Activated CD4-positive, alpha-beta memory T cell treated with anti-CD3 and anti-CD28 coated beads, Interleukin-2, amount 10 ng/mL, durations not matched to agents 7 days and 5 days (primary cell): ENCODE measurements at places on chromosomes 7 and 10. TPM values are rescaled to one million over a fixed set of nuclear protein-coding genes. Genes with fewer than 3 reads are reported as not detected.

DNA sequence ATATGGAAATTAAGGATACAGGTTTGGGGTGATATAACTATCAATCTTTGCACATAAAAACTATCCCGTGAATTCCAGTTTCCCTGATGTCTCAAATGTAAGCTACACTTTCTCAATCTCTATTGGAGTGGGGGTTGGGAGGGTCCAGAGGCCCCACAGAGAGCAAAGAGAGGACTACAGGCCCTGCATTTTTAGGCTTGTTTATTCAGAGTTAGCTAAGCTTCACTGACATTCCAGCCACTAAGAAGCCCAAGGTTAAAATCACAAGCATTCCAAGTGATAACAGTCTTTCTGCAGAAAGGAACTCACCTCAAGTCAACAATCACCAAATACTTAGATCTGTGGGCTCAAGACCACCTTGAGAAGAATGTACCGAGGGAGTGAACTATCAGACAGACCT, 31.6 kb upstream of the LAMB1 start:
- no peaks in the 10 kb centered on the region for H3K4me1 ChIP-seq
- H3K27ac ChIP-seq: no peak overlapping the region
- H3K36me3 ChIP-seq: no peaks in the 10 kb centered on the region
- H3K4me3 ChIP-seq: no peak overlapping the region
- DNase-seq: no peak

GRCh38 chr7:85160223-85160622, 26.6 kb downstream of the SEMA3D start:
- no peak overlapping the region for H3K27ac ChIP-seq
- no peak for DNase-seq
- H3K27me3 ChIP-seq: no peaks in the 10 kb centered on the region
- H3K36me3 ChIP-seq: no peaks in the 10 kb centered on the region

GRCh38 chr7:17497136-17497535, 198.7 kb downstream of the AHR start:
- no peak overlapping the region for H3K4me3 ChIP-seq
- H3K27me3 ChIP-seq: peaks cover 3% of the 10 kb centered on the region
- H3K36me3 ChIP-seq: no peaks in the 10 kb centered on the region
- no peak overlapping the region for H3K27ac ChIP-seq

Gene CASD1
- 13.0 TPM for total RNA-seq

GRCh38 chr10:28823501-28824075, 146.3 kb downstream of the BAMBI start:
- H3K27me3 ChIP-seq: no peaks in the 10 kb centered on the region
- no peak overlapping the region for H3K4me3 ChIP-seq
- H3K36me3 ChIP-seq: no peaks in the 10 kb centered on the region
- no peak for DNase-seq
- H3K4me1 ChIP-seq: no peaks in the 10 kb centered on the region

DNA sequence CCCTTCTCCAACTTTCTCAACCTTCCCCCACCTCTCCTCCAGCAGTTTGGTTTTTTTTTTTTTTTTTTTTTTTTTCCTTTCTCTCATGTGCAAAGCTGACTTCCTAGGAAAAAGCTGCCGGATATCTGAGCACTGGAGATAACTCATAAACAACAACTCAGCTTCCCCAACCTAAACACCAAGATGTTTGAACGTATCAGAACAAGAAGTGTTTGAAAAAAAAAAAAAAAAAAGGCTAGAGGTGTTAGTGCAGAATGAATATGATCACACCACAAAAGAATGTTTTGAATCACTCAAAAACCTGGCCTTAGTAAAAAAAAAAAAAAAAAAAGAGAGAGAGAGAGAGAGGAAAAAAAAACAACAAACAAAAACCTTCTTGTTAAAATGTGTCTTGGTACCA, 11.2 kb downstream of the GATA3 start:
- H3K27me3 ChIP-seq: no peaks in the 10 kb centered on the region
- DNase-seq: no peak
- peaks cover 96% of the 10 kb centered on the region for H3K4me1 ChIP-seq
- peak overlapping the region; percentile 68 for H3K4me3 ChIP-seq

- H3K27ac ChIP-seq: no peak overlapping the region
- no peaks in the 10 kb centered on the region for H3K27me3 ChIP-seq
- no peak overlapping the region for H3K4me3 ChIP-seq
- H3K4me1 ChIP-seq: no peaks in the 10 kb centered on the region
Observed at GRCh38 chr7:16743236-16743635, 10.3 kb upstream of the TSPAN13 start.

DNA sequence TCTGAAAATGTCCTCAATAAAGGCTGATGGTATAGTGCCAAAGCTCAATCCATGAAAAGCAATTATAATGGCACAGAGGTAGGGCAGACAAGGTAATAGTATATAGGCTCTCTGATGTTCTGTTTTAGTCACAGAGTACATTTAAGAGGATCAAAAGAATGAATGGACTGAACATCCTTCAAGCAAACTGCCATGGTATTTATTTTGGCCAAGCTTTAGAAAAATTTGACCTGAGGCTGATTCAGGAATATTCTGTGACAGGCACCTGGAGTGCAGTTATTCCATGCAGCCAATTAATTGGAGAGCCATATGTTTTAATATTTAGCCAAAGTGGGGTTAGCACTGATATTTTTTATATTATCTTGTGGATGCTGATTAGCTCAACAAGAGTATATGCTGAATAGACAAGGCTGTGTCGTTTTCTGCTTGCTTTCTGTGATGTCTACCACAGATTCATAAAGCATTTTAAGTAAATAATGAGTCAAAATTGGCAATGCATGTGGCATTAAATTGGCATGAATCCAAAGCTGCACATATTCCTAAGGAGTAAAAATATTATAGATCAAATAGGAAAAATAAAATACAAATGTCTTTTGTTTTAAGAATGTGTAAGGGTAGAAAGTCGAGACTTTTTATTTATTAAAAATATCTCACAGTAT, 177.4 kb downstream of the PCLO start:
- no peak overlapping the region for H3K4me3 ChIP-seq
- H3K4me1 ChIP-seq: no peaks in the 10 kb centered on the region
- DNase-seq: no peak
- H3K27me3 ChIP-seq: no peaks in the 10 kb centered on the region
- no peak overlapping the region for H3K27ac ChIP-seq

- no peak for DNase-seq
- no peaks in the 10 kb centered on the region for H3K4me1 ChIP-seq
- peaks cover 48% of the 10 kb centered on the region for H3K27me3 ChIP-seq
- no peak overlapping the region for H3K4me3 ChIP-seq
Observed at GRCh38 chr7:108421720-108422331, 34.4 kb downstream of the NRCAM start.

Gene FAM149B1
- 15.7 TPM for total RNA-seq

Gene MUC12
- total RNA-seq: 0.50 TPM

Gene AKR1C1
- total RNA-seq: 0.85 TPM

DNA sequence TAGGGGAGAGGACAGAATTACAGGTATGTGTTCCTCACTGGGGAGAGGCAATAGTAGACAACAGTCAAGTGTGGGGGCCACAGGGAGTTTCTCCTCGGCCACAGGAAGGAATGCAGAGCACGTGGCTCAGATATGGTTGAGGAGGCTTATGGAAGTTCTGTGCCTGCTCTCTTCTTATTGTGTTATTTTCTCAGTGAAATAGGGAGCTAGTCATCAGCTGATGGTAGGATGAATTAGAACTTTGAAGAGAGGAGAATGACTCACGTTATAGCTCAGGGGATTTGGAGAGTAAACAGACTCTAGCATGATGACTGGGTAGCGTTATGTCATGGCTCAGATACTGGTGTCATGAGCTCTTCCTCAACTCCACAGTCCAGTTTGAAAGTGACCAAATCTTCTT, 308.3 kb upstream of the IGFBP3 start:
- H3K4me1 ChIP-seq: no peaks in the 10 kb centered on the region
- H3K36me3 ChIP-seq: no peaks in the 10 kb centered on the region
- H3K4me3 ChIP-seq: no peak overlapping the region
- DNase-seq: no peak
- H3K27ac ChIP-seq: no peak overlapping the region

- no peak for DNase-seq
- H3K27ac ChIP-seq: peak overlapping the region; percentile 54
- H3K4me3 ChIP-seq: no peak overlapping the region
- peaks cover 48% of the 10 kb centered on the region for H3K4me1 ChIP-seq
- H3K36me3 ChIP-seq: peaks cover 19% of the 10 kb centered on the region
Observed at GRCh38 chr10:6292741-6293151, 90.0 kb downstream of the PFKFB3 start.

DNA sequence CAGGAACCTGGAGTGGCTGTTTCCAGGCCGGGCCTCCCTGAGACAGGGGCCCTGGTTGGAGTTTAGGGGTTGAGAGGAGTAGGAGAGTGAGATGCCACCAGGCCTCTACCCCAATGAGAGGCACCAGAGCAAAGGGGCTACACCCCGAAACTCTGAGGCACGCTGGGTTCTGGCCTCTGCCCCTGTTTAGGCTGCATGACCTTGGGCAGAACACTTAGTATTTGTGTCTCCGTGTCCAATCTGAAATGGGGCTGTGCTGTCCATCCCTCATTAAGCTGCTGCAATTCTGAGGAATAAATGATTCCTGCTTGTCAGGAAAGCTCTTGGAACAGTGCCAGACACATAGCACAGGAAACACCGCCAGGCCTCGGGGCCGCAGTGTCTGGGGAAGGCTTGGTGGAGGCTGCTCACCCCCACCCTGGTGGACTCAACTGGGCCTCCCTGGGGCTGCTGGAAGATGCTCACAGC, 40.5 kb upstream of the SAMD8 start:
- no peak overlapping the region for H3K4me3 ChIP-seq
- H3K36me3 ChIP-seq: no peaks in the 10 kb centered on the region
- no peaks in the 10 kb centered on the region for H3K27me3 ChIP-seq
- no peak overlapping the region for H3K27ac ChIP-seq

Gene ITGA8
- total RNA-seq: not detected

- no peak overlapping the region for H3K27ac ChIP-seq
- no peaks in the 10 kb centered on the region for H3K36me3 ChIP-seq
- H3K4me1 ChIP-seq: no peaks in the 10 kb centered on the region
- no peaks in the 10 kb centered on the region for H3K27me3 ChIP-seq
- no peak for DNase-seq
- H3K4me3 ChIP-seq: no peak overlapping the region
Observed at GRCh38 chr7:109259151-109259550, 689.5 kb downstream of the DNAJB9 start.

GRCh38 chr10:117004227-117005025, 561 bp downstream of the SHTN1 start:
- H3K36me3 ChIP-seq: no peaks in the 10 kb centered on the region
- peaks cover 22% of the 10 kb centered on the region for H3K27me3 ChIP-seq
- no peak for DNase-seq
- no peak overlapping the region for H3K27ac ChIP-seq
- peaks cover 10% of the 10 kb centered on the region for H3K4me1 ChIP-seq

DNA sequence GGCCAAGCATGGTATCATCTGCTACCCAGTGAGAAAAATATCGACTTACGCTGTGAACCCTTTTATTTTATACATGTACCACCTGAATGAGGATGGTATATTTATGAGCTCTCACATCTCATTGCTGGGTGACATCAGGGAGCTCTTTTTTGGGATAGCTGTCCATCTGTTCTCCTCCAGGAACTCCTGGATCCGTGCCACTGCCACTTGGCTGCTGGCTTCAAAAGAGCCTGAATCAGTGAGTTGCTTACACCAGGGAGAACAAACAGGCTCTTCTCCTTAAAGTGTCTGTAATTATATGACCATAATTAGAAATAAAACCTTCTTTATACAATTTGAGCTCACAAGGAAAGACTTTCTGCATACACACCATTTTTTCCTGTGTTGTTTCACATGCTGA, 106.2 kb downstream of the KAT6B start:
- H3K36me3 ChIP-seq: no peaks in the 10 kb centered on the region
- H3K27ac ChIP-seq: no peak overlapping the region
- H3K27me3 ChIP-seq: no peaks in the 10 kb centered on the region
- no peak overlapping the region for H3K4me3 ChIP-seq

DNA sequence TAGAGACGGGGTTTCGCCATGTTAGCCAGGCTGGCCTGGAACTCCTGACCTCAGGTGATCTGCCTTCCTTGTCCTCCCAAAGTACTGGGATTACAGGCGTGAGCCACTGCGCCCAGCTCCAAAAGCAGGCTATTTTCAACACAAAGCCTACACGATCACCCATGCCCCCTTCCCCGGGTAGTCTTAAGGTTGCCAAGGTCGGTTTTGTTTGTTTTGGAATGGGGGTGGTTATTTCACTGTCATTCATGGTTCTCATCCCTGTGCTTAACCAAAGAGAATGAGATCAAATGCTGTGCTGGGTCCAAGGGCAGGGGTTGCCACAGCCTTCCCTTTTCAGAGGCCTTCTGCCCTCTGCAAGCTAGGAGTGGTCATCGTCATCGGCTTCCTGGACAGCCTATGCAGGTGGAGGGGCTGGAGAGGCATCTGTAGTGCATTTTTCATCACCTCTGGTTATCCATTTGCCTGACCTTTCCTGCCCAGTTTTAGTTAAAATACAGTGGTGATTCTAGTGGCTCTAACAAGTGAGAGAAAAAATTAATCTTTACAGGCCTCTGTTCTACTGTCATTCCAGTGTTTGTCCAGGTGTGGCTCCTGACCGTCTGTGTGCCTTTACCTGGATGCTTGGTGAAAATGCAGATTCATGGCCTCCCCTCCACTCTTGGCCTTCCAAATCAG, 11.4 kb downstream of the BLVRA start:
- H3K36me3 ChIP-seq: peaks cover 31% of the 10 kb centered on the region
- H3K27ac ChIP-seq: no peak overlapping the region
- no peaks in the 10 kb centered on the region for H3K4me1 ChIP-seq
- H3K4me3 ChIP-seq: no peak overlapping the region
- no peak for DNase-seq

DNA sequence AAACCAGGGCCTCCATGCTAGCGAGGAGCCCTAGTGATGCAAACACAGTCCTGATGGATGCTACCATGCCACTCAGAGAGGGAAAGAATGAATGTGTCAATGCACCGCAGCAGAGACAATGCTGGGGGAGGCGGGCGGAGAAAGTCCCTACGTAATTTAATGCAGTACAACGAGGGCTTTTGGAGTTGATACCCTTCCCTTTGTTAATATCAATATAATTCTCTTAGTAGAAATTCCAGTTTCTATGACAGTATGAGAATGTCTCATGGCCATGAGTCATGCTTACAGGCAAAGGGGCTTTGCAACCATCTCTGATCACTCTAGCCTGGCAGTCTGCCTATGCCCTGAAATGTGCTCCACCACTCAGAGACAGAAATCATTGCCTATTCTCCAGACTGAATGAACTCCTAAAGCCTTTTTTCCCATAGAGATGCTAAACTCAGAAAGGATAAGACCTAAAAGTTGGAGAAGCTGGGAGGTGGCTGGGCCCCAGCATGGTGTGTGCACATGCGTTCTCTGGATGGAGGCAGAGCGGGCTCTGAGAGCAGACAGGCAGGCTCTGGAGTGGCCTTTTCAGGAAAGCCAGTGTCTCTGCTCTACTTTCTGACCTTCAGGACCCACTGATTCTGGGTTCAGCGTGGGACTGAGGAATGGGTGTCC, 20.3 kb upstream of the GIMAP2 start:
- peak overlapping the region; percentile 95 for H3K27ac ChIP-seq
- no peak for DNase-seq
- peaks cover 39% of the 10 kb centered on the region for H3K36me3 ChIP-seq
- H3K4me3 ChIP-seq: no peak overlapping the region
- peaks cover 89% of the 10 kb centered on the region for H3K4me1 ChIP-seq
